BE2C (cell line): ENCODE measurements at places on chromosomes 2 and 18.

GRCh38 chr2:3200420-3200939 is 177.1 kb downstream of the EIPR1 start:
- DNase-seq: no peak

- DNase-seq: no peak
Measured at GRCh38 chr2:141341444-141341843, 789.4 kb downstream of the LRP1B start.

GRCh38 chr18:75320506-75320905 is 107.0 kb downstream of the SMIM21 start:
- DNase-seq: no peak

DNA sequence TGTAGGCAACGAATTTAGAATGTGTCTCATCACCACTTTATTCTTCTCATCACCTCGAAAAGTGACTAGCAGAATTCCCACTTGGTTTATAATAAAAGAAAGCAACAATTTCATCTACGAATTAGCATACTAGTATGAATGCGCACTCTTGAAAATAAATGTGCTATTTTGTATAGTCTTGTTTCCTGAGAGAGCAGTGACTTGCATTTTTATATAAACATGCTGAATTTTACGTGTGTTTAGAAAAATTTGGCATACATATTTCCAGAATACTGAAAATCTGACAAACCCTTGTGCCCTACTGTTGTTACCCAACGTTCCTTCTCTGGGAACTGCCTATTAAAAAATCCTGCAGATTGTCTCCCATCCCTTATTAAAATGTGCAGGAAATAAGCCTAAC is 786.8 kb downstream of the TSN start:
- no peak for DNase-seq
